Stimulated activated CD8-positive, alpha-beta memory T cell treated with anti-CD3 and anti-CD28 coated beads, Interleukin-7, amount 100 ng/mL, for 1 hour (primary cell): ENCODE measurements at places on chromosomes 6 and 20.

GRCh38 chr6:159946912-159947311, 22.0 kb upstream of the IGF2R start:
- no peak for DNase-seq

DNA sequence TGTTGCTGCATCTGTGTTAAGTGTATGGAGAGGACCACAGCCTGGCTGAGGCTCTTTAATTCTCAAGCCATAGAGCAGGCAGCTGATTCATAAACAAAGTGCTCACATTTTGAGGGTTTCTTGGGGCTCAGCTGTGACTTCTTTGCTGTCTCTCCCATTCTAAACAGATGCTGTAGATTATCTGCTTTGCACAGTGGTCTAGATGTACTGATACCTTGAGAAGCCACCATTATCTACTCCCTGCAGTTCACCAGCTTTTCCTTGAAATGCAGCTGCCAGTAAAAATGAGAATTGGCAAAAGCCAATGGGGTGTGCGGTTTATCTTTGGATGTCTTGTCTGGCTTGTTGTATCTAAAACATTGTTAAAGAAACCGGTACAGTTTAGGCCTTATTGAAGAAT, 5.2 kb upstream of the CNR1 start:
- no peak for DNase-seq

DNA sequence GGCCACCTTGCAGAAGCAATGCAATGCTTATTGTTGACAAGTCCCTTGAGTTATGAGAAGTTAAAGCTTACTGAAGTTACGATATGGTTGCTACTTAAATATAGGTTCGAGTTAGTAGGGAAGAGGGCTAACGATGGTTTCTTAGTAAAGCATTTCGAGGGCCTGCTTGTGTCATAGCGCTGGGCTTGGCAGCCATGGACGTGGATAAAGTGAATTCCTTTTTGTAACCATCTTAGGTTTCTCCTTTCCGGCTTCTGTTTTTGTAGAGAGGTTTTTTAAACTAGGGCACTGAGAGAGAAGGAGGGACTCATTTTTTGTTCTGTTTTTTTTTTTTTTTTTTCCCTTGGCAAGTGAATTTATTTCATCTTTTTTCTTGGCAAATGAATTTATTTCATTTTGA, 27.6 kb downstream of the TIAM2 start:
- DNase-seq: no peak

DNA sequence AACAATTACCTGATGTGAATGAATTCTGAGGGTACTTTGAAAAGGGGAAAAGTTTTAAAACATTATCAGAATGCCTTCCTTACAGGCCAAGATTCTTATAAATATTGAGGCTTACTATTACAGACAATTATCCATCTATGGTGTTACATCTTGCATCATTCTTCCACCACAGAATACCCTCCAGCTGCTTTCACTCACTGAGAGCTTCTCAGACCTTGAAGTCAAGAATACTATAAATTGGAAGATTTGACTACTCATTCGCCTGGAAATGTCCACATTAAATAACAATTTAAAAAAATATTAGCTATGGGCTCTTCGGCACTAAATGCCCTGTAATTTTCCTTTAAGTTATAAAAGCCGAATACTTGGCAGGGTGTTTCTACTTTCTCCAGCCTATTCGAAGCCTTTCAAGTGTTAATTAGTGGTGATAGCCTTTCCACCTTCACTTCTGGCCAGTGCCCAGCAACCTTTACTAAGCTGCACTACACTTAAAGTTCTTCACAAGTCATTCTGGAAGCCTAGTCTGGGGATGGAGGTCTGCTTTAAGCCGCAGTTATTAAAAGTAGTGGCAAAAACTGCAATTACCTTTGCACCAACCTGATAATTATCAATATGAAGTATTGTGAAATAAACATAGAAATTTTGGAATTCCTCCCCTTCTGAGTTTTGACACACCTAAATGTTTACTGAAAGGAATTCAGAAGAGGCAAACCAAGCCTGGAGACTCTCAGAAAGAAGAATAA, 100.9 kb downstream of the BMP5 start:
- no peak for DNase-seq
